ENCODE measurements at places on chromosomes 11 and 22.

GRCh38 chr22:26828311-26828710, 170.9 kb downstream of the MIAT start:
- no peak for DNase-seq

- DNase-seq, result no peak
Measured at GRCh38 chr11:33706546-33706945, 5.9 kb upstream of the C11orf91 start.

GRCh38 chr11:13008061-13008435, 1.1 kb upstream of the RASSF10 start:
- DNase-seq, result no peak

DNA sequence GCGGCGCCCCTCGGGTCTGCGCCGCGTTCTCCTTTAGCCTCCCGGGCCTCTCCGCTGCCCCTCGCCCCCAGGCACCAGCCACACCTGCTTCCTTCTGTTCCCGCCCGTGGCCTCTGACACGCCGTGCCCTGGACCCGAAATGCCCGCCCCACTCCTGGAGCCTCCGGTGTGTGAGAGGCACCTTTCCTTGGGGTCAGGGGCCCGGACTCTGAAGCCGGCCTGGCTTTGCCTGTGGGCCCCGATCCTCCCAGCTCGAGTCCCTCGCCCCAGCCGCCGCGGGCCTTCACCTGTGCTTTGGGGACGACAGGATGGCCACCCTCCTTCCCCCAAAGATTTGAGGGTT, 661 bp upstream of the CDPF1 start:
- no peak for DNase-seq

DNA sequence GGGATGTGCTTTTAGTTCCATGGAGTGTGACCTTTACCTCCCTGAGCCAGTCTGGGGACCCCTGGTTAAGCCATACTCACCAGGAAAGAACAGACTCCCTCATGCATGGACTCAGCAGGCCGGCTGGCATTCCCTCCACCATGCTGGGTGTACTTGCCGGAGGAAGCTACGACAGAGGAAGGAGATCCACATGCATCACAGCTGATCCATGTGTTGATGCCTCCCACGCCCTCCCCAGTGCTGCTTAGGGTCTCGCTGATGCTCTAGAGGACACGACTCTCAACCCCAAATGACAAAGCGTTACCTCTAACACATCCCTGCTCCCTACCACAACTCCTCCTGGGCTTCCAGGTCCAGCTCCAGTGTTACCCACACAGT, 39.8 kb downstream of the GAB4 start:
- DNase-seq, result no peak

GRCh38 chr11:92852229-92852628, 117.2 kb upstream of the MTNR1B start:
- no peak for DNase-seq

DNA sequence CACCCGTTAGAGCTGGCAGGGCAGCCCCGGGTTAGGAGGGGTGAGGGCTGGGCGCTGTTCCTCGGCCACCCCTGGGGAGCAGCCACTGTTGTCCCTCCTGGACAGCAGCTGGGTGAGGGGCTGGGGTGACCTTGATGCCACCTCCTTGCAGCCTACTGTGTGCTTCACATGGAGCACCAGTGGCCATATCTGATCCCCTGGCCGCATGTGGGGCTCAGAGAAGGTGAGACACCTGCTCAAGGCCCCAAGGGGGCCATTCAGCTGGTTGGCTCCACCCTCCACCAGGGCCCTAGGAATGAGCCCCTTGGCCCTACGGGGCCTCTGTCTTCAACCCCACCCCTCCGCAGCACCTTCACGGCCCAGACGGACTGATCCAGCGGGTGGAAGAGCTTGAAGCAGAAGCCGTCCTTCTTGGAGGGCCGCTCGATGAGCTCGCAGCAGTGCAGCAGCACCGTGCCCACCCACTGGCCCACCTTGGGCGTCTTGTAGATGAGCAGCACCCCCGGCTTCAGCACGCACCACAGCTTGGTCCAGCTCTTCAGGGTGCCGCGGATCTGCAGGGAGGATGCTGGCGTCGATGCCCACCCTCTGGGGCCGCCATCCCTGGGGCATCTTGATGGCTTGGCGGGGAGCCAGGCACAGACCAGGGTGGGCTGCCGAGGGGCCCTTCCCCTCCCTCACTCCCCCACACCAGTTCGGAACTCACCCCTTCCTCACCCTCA, 44.9 kb downstream of the OSBPL5 start:
- peak; percentile 21 for DNase-seq

DNA sequence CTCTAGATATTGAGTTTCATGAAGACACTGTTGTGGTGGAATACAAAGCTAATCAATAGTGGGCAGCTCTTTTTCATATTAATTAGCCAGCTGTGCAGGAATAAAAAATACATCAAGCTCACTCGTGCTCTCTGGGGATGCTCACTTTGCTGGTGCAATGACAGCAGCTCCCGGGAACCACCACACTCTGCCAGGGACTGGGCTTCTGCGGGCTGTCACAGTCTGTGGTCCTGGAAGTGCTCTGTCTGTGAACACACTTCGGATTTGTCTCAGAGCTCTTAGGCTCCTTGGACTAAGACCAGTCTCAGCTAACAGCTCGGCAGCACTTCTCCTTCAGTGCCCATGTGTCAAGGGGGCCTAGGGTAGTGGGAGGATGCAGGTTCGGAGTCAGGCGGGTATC, 393.5 kb downstream of the TENM4 start:
- DNase-seq, result no peak

DNA sequence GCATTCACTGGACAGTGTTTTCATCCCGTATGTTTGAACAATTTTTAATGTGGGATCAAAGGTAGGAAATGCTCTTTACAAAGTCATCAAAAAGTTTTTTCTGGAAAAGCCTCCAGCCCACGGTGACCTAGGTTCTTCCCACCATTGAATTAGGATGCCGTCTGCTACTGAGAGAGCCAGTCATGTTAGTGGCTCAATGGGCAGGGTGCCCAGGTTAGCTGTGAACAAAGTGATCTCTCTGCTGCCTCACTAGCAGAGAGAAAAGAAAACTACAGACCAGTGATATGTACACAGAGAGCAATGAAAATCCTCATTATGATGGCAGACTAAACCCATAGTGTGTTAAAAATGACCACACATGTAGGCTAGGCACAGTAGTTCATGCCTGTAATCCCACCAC, 32.4 kb downstream of the KCNQ1 start:
- no peak for DNase-seq

- no peak for DNase-seq
Measured at GRCh38 chr11:19493446-19494213, 219.0 kb upstream of the NAV2 start.

DNA sequence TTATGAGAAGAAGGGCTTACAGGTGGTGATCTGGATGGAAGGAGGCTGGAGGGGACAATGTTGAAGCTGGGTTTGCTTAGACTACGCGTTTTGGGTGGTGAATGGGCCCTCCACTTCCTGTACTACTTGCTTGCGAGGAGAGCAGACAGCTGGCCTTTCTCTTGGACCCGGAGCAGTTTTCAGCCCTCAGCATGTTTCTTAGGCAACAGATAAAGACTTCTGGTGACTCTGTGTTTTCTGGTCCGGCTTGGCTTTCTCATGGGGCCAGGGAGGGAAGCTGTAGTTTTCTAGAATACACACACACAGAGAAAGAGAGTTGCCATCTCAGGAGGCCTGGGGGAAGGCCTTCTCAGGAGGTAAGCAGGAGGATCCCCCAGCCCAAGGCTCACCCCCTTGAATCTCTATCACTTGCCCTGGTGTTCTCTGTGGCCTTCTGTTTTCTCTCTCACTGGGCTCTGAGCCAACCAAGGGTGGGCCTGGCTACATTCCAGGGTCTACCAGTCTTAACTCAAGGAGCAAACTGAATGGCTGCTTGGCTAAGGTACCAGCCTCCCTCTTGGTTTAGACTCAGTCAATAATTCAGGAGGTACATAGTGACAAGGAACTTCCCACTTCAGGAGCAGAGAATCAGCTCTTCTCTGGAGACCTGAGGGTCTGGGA, 2.4 kb downstream of the CCS start:
- DNase-seq, result peak; percentile 65

DNA sequence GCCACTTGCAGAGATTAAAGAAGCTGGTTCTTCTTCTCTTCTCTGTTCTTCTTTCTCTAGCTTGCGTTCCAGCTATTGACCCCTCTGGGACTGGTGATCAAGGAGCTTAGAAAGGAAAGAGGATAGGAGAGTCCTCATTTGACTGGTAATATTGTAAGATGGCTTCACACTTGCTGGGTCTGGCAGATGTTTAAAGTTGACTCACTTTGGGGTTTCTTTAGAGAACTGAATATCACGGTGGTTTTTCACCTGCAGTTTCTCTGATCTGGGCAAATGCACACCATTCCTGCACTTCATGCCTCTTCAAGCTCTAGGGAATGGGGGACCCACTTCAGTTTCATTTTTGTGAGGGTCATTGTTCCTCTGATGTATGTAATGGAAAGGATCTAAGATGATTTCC, 41.8 kb upstream of the DEUP1 start:
- DNase-seq, result no peak

DNA sequence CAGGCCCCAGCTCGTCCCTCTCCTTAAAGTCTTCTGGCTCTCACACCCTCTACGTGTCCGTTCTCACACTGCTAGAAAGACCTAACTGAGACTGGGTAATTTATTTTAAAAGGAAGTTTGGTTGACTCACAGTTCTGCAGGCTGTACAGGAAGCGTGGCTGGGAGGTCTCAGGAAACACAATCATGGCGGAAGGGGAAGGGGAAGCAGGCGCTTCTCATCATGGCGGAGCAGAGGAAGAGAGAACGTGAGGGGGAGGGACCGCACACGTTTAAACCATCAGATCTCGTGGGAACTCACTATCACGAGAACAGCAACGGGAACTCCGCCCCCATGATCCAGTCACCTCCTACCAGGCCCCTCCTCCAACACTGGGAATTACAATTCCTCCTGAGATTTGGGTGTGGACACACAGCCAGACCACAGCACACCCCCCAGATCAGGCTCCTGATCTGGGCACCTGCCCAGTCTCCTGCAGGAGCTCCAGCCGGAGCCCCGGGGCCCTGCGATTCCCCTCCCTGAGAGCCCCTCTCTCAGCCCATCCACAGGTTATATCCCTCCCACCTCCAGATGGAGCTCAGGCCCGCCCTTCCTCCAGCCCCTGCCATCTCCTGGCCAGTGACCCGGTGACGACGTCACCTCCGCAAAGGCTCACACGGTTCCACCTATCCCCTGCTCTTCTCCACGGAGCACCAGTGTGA, 170.2 kb downstream of the BRD1 start:
- DNase-seq, result peak; percentile 68

GRCh38 chr11:11075515-11076171, 217.8 kb upstream of the ZBED5 start:
- no peak for DNase-seq

- DNase-seq, result no peak
Measured at GRCh38 chr11:36016263-36016662, 72.4 kb downstream of the LDLRAD3 start.

- DNase-seq, result no peak
Measured at GRCh38 chr11:69699213-69699612, 4.6 kb downstream of the FGF19 start.

- no peak for DNase-seq
Measured at GRCh38 chr11:58059007-58059350, 28.2 kb downstream of the OR6Q1 start.

GRCh38 chr11:61803889-61804647, 11.4 kb downstream of the FEN1 start:
- no peak for DNase-seq

GRCh38 chr11:114556135-114556534, 3.5 kb downstream of the NXPE1 start:
- no peak for DNase-seq

- no peak for DNase-seq
Measured at GRCh38 chr11:129937592-129938238, 42.3 kb upstream of the NFRKB start.

- DNase-seq, result no peak
Measured at GRCh38 chr11:130418756-130419155, 9.7 kb downstream of the ADAMTS8 start.

DNA sequence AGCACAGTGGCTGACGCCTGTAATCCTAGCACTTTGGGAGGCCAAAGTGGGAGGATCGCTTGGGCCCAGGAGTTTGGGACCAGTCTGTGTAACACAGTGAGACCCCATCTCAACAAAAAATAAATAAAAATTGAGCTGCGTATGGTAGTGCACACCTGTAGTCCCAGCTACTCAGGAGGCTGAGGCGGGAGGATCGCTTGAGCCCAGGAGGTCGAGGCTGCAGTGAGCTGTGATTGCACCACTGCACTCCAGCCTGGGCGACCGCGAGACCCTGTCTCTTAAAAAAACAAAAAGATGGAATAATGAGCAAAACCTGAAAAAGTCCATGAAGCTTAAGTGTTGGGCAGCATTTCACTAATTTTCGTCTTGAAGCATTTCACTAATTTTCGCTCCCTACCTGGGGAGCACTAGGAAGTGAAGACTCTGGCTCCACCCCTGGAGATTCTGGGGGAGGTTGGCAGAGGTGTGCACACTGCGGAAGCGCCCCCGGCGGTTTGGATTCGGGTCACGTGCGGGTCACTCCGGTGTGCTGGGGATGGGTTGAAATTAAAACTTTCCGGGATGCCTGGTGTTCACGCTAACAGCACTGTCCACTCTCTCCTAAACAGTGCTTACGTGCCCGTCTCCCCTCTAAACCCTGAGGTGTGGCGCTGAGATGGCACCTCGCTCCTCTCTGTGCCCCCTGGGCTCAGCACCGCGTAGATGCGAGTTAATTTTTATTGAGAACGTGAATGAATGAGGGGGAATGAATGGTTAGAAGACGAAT, 906 bp upstream of the NAA40 start:
- DNase-seq, result no peak

GRCh38 chr11:19316434-19316833, 75.7 kb upstream of the E2F8 start:
- DNase-seq, result peak; percentile 67

All from left cardiac atrium (tissue), 4 donors.